ENCODE measurements at places on chromosomes 2 and 18.

DNA sequence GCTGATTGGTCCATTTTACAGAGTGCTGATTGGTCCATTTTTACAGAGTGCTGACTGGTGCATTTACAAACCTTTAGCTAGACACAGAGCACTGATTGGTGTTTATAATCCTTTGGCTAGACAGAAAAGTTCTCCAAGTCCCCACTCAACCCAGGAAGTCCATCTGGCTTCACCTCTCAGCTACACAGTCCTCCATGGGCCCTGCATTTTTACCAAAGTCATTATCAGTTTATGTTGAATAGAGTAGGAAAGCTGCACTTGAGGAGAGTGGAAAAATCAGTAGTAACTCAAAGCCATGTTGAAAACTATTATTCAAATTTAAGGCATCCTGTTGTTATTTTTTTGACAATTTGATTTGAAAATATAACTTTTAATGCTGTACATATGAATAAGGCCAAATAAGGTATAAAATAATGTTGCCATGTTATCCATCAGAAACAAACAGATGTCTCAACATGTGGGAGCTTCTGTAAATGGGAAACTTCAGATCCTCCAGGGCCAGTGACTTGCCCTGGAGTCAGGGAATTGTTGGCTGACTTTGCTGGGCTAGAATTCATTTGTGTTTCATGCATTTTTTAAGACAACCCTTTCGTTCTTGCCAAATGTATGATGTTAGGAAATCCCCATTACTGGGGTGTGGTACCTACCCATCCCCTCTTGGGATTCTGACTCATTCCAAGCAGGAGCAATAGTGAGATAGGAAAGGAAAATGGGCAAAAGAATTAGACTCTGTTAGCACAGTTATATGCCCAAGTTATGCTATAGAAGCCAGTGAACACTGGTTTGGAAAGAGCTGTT lies 37.8 kb upstream of the CCDC195 start:
- no peak for DNase-seq

GRCh38 chr2:241777170-241777685 lies 606 bp downstream of the GAL3ST2 start:
- no peak for DNase-seq

GRCh38 chr2:39232141-39232540 lies 11.6 kb downstream of the CDKL4 start:
- no peak for DNase-seq

DNA sequence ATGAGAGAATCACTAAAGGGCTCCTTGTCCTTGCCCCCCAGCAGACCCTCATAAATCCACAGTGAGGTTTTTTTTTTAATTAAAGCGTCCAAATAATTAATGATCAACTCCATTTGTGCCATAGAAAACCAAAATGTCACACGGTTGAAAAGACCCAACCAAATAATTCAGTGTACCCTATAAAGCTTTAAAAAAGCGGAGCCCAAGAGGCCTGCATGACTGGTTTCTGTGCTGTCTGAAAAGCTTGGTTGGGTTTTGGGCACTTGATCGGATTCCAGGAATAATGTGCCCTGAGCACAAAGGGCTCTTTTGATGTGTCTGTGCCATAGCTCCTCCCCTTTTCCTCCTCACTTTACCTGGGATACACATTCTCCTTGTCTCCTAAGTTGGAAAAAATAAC lies 523.2 kb downstream of the TNS1 start:
- DNase-seq, result no peak

DNA sequence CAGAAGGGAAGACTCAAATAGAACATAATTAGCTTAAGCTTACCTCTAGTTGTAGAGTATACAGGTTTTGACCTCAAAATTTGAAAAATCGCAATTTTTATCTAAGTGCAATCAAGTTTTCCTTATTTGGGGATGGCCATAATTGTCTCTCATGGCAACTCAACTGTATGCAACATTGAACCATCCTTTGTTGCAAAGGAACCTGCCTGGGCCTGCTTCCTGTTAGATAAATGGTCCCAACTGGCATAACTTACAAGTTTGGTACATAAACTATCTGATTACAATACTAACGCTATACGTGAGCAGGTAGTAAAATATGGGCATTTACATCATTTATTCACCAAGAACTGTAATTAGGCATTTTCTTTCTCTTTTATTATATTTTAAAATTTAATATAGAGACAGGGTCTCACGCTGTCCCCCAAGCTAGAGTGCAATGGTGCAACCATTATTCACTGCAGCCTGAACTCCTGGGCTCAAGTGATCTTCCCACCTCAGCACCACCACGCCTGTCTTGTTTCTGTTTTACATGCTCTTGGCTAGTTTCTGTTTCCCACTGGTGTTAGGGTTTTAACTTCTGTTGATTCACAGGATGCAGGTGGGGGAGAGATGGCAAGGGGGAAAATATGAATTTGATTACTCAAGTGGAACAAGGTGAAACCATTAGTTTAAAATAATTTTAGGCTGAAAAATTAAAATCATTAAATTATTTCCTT lies 55.3 kb upstream of the B3GNT2 start:
- no peak for DNase-seq

All from HTR-8/SVneo (cell line).